Kidney glomerular epithelial cell (primary cell): ENCODE measurements at places on chromosomes 13 and 19.

GRCh38 chr19:3932931-3933810 is at the start of gene NMRK2:
TSS of gene NMRK2 (plus strand) at chr19:3933069. CDS start at chr19:3933672, 603 bp downstream.
- no peak for DNase-seq

DNA sequence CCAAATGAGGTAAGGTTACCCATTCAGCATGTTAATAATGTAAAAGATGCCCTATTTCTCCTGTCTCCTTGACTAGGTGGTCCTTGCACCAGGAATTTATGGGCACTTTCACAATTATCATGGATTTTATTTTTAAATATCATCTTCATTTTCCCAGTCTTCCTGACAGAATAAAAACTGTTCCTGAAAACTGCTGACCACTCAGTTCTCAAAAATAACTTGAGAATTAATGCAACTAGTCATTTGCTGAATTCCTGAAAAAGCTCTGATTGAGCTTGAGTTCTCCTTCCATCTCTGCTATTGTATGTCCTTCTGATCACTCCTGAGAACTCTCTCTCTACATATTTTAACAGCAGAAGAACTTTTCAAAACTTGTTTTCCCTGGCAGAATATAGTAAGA is 55.0 kb downstream of the DCLK1 start:
- DNase-seq = no peak

- peak; percentile 97 for DNase-seq
Measured at GRCh38 chr13:40445557-40445990, 220.9 kb downstream of the FOXO1 start.

DNA sequence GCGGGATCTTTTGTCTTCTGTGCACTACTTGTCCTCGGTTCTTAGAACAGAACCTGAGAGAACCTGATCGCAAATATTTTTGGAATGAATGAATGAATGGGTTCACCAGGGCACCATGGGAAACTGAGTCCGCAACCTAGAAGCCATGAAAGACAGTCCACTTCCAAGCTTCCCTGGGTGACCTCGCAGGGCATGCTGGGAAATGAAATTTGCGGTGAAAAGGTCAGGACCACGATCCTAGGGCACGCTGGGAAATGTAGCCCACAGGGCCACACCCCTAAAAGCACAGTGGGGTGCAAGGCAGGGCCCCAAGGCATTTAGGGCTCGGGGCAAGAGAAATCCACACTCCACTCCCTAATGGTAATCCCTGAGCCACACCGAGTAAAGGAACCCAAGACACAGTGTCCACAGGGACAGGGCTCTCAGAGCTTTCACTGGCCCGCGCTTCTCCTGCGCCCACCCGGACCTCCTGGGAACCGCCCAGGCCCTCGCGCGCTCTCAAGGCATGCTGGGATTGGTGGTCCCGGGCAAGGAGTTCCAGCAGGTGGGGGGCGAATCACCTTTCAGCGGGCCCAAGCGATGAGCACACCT is 1.1 kb upstream of the PPP1R12C start:
- DNase-seq = no peak

- no peak for DNase-seq
Measured at GRCh38 chr19:2693492-2694160, 8.9 kb downstream of the GNG7 start.

DNA sequence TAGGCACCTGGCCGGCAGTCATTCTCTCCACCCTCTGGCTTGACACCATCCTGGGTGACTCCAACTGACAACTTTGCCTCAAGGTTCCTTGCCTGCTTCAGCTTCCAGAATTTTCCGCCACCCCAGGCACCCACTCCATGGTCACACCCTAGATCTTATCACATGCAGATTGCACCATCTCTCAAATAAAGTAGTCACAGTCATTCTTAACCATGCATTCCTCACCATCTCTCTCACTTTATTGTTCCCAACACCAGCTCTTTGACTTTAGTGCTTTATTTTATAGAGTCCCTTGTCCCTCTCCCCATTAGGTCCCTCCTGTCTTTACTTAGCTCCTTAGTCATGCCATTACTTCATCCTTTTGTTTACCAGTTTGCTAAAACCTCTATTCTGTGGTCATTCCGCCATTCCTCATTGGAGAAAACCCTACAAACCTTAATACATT is 351.7 kb downstream of the SPRY2 start:
- DNase-seq = no peak

DNA sequence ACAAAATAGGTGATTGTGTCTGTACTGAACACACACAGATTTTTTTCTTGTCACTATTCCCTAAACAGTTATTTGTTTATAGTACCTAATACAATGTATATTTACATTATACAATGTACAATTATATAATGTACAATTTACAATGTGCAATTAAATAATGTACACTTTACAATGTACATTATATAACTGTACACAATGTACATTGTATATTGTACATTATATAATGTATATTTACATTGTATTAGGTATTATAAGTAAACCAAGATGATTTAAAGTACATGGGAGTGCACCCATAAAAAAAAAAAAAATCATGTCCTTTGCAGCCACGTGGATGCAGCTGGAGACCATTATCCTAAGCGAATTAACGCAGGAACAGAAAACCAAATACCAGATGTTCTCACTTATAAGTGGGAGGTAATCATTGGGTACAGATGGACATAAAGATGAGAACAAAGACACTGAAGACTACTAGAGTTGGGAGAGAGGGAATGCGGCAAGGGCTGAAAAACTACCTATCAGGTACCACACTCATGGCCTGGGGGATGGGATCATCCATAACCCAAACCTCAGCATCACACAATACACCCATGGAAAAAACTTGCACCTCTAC is 68.1 kb downstream of the ABCC4 start:
- no peak for DNase-seq

DNA sequence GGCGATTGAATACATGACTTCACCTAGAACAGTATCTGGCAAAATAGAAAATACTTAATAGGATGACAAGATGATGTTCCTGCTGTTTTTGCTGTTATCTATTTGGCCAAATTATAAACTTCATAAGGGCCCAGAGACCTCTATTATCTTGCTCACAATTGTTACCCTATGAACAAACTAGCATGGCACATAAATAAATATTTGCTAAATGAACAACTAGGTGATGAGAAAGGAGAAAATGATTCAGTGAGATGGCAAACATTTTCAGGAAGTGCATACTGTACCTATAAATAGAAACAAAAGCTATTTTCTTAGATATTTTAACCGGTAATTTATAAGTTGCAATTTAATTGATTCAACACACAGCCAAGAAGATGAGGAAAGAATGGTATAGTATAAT is 78.4 kb downstream of the FAM216B start:
- no peak for DNase-seq

DNA sequence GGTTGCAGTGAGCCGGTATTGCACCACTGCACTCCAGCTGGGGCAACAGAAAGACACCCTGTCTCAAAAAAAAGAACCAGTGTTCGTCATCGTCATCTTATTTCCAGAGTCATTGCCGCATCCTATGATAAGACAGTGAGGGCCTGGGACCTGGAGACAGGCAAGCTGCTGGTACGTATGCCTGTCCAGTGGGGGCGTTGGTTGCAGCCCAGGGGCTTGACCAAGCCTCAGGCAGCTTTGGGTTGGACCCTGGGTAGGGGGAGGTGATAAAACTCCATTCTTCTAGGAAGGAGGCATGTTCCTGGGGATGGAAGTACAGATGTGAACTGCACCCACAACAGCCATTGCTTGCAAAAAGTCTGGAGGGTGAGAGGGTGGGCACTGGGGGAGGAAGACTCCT is 15.6 kb downstream of the WDR88 start:
- DNase-seq = no peak

GRCh38 chr13:57925751-57926150 is 294.2 kb downstream of the PCDH17 start:
- DNase-seq = no peak

- peak; percentile 55 for DNase-seq
Measured at GRCh38 chr13:30615866-30616541, 1.7 kb upstream of the USPL1 start.

- DNase-seq = no peak
Measured at GRCh38 chr19:5961969-5962945, 15.7 kb downstream of the RANBP3 start.

GRCh38 chr13:114035583-114036531 is 62.0 kb upstream of the C13orf46 start:
- peak; percentile 58 for DNase-seq

DNA sequence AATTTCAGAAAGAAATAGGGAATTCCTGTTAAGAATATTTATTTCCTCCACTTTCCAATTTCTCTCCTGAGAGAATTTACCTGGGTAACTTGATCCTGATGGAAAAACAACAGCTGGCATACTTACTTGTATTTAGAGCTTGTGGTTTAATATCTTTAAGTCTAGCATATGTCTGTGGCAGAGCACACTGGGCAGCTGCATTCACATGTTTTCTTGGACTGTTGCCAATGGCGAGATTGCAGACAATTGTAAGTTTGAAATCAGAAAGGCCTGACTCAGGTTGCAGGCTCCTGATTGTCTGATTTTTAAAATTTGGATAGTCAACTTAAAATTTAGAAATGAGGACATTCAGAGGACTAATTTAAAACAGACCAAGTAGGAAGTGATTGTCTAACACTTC is 66.9 kb downstream of the NHLRC3 start:
- no peak for DNase-seq

DNA sequence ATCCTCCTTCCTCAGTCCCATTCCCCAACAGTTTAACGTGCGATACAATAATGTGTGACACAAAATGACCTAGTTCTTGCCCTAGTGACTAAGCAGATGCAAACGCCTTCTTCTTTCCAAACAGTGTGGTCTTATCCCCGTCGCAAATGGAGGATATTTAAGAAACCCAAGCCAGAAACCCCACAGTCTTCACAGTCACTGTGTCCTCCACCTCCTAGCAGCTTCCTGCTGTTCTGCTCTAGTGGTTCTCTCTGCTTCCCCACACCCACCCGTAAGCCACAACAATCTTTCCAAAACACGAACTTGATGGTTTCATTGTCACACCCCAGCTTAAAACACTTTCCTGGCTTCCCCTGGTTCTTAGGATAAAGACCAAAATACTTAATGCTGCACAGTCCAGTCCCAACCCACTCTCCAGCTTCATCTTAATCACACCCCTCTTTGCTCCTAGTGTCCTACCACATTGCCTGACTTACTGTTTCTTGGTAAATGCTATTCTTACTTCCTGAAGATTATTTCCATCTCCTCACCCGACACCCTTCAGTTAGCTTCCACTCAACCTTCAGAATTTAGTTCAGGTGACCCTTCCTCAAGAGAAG is 32.3 kb downstream of the ITM2B start:
- DNase-seq = no peak

DNA sequence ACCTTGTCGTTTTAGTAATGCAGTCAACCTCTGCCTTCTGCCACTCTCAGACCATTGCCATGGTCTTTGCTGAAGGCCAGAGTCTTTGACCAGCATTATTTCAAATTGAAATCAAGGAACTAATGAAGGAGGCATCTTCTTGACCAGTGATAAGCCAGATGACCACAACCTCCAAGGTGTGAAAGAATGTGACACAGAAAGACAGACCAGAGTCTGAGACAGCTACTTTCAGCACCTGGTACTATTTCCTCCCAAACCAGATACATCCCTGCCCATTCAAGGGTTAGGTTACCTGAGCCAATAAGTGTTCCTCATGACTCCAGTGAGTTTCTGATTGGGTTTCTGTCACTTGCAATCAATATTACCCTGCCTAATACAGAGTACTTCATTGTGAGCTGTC is 20.3 kb upstream of the RNASEH2B start:
- DNase-seq = no peak

- no peak for DNase-seq
Measured at GRCh38 chr13:92346046-92346445, 880.6 kb upstream of the GPC6 start.

DNA sequence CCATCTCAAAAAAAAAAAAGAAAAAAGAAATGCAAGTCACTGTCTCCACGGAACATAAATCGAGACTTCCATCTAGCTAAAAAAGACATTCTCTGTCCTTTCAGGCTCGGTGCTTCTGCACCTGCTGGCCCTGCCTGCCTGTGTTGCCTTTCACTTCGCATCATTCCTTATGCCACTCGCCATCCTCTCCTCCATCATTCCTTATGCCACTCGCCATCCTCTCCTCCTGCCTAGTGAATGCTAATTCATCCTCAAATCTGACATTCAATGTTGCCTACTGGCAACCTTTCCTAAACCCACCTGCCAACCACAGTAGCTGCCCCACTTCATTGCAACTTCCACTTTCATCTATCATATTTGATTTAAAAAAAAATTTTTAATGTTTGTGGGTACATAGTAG is 36.7 kb downstream of the KCTD12 start:
- DNase-seq = no peak

DNA sequence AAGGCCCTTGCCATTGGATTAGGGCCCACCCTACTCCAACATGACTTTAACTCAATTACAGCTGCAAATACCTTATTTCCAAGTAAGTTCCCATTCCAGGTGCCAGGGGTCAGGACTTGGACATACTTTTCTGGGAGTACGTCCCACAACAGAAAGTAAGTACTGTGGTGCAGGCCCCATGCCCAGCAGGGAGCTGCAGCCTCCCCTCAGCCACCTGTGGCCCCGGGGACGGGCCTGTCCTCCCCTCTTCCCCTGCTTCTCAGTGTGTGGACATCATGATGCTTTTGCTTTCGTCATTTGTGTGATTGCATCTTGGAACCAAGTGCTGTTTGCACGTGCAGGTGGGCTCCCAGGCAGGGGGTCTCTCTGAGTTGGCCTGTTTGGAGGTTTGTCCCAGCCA is 31.9 kb downstream of the CRTC1 start:
- no peak for DNase-seq

DNA sequence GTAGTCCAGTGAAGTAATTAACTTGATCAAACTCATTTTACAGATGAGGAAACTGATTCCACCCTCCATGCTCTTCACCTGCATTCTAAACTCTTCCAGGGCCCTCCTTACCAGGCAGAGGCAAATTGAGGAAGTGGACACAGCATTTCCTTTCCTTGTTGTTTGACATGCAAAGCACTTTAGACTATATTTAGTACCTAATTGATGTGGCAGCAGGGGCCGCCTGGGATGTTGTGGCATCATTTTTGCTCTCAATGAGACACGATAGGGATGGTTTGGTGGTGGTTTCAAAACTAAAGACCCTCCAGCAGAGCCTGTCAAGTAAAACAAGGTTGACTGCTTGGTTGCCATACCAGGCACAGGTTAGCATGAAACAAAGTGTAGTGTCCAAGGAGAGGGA is 7.9 kb downstream of the SIPA1L3 start:
- no peak for DNase-seq

- DNase-seq = no peak
Measured at GRCh38 chr19:4577020-4577782, 17.7 kb upstream of the SEMA6B start.

GRCh38 chr13:112782429-112783010 is 92.7 kb downstream of the ATP11A start:
- DNase-seq = no peak

GRCh38 chr19:49103331-49104085 is 10.7 kb upstream of the LIN7B start:
- DNase-seq = no peak

- no peak for DNase-seq
Measured at GRCh38 chr13:47148543-47148942, 251.7 kb upstream of the HTR2A start.

GRCh38 chr19:57850553-57851017 is 926 bp downstream of the ZNF587 start:
- peak; percentile 83 for DNase-seq

GRCh38 chr13:36712770-36713169 is 39.0 kb downstream of the SERTM1 start:
- DNase-seq = peak; percentile 69

GRCh38 chr13:50452756-50453155 is 390.7 kb downstream of the DLEU7 start:
- no peak for DNase-seq
